Bronchial smooth muscle cell (primary cell): ENCODE measurements at places on chromosomes 13 and 19. TPM values are rescaled to one million over a fixed set of nuclear protein-coding genes. Genes with fewer than 3 reads are reported as not detected.

Gene ANGPTL8
- not detected in 2 replicates for total RNA-seq

Gene SHISA7
- not detected in 2 replicates for total RNA-seq

Gene ENOX1
- 1.3 and 2.4 TPM in 2 replicates for total RNA-seq

Gene PTPRH
- total RNA-seq, result 4.1 and 9.8 TPM in 2 replicates

Gene TYROBP
- total RNA-seq, result not detected in 2 replicates

Gene NCAN
- under 0.01 TPM in 1 of 2 replicates, not detected in the other for total RNA-seq

Gene NBEA
- 3.6 and 4.3 TPM in 2 replicates for total RNA-seq

Gene CAPNS1
- total RNA-seq, result 499 and 549 TPM in 2 replicates

Gene KCNN4
- 0.77 and 3.3 TPM in 2 replicates for total RNA-seq

Gene PDE4C
- 2.2 and 2.9 TPM in 2 replicates for total RNA-seq

Gene C19orf73
- total RNA-seq, result 0.16 and 0.77 TPM in 2 replicates

Gene CACNA1A
- 25.3 and 29.3 TPM in 2 replicates for total RNA-seq

Gene LIM2
- not detected in 2 replicates for total RNA-seq

Gene CCDC8
- total RNA-seq, result 40.5 and 50.6 TPM in 2 replicates

Gene PDCD2L
- 6.6 and 13.0 TPM in 2 replicates for total RNA-seq

Gene NUDT15
- total RNA-seq, result 6.5 and 12.5 TPM in 2 replicates

Gene CEACAM8
- total RNA-seq, result not detected in 2 replicates

Gene SHISA2
- total RNA-seq, result 0.09 and 0.32 TPM in 2 replicates

Gene YJEFN3
- 0.17 and 0.32 TPM in 2 replicates for total RNA-seq
